Activated CD8-positive, alpha-beta T cell treated with anti-CD3 and anti-CD28 coated beads, Interleukin-2, amount 10 ng/mL, durations not matched to agents 7 days and 5 days (primary cell): ENCODE measurements at places on chromosomes 7 and 10. TPM values are rescaled to one million over a fixed set of nuclear protein-coding genes. Genes with fewer than 3 reads are reported as not detected.

- H3K4me1 ChIP-seq = peaks cover 93% of the 10 kb centered on the region
- no peaks in the 10 kb centered on the region for H3K27me3 ChIP-seq
- DNase-seq = no peak
- H3K36me3 ChIP-seq = peaks cover 44% of the 10 kb centered on the region
Measured at GRCh38 chr7:21356616-21357015, 71.3 kb upstream of the SP4 start.

DNA sequence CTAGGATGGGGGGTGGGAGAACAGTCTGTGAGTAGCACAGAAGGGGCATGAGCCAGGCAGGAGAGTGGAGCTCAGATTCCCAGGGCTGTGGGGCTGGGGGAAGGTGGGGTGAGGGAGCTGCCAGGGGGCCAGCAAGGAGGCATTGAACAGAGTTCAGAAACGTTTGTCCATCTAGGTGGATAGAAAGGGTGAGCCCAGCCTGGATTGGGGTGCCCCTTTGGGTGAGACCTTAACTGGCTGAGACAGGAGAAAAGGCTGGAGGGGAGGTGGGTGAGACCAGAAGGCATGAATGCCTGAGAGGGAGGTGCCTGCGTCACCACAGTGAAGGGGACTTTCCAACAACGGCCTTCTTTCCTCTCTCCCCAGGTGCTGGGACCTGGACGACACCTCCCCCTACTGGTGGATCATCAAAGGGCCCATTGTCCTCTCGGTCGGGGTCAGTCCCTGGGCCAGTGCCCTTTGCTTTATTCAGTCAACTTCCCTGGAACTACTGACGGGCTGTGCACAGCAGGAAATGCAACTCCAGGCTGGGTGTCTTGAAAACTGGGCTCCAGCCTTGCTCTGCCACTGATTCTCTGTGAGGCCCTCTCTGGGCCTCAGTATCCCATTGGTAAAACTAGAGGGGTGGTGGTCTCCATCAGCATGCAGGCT is 11.0 kb downstream of the GHRHR start:
- peak; percentile 64 for DNase-seq
- H3K4me3 ChIP-seq = no peak overlapping the region
- H3K36me3 ChIP-seq = no peaks in the 10 kb centered on the region
- H3K27me3 ChIP-seq = peaks cover 22% of the 10 kb centered on the region
- H3K4me1 ChIP-seq = peaks cover 5% of the 10 kb centered on the region

Gene VGF
- total RNA-seq = 0.53 TPM

Gene INA
- total RNA-seq = not detected

Gene KCNMA1
- total RNA-seq = 0.16 TPM

- peaks cover 3% of the 10 kb centered on the region for H3K4me1 ChIP-seq
- no peak overlapping the region for H3K4me3 ChIP-seq
- DNase-seq = no peak
Measured at GRCh38 chr10:132354356-132355094, 22.5 kb downstream of the LRRC27 start.

DNA sequence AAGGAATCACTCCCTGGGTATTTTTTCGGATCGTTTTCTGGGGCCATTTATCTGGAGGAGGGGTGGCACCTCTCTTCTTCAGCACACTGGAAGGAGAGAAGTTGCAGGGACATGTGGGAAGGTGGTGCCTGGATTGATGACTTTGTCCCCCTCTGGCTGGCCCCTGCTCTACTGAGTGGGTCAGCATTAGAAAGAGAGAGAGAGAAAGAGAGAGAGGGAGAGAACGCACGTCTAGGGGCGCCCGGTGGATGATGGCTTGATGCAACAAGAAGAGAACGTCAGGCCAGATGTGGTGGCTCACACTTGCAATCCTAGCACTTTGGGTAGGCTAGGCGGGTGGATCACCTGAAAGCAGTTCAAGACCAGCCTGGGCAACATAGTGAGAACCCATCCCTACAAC is 5.5 kb upstream of the MUC12 start:
- peaks cover 14% of the 10 kb centered on the region for H3K4me1 ChIP-seq
- H3K4me3 ChIP-seq = no peak overlapping the region
- no peak overlapping the region for H3K27ac ChIP-seq
- DNase-seq = no peak
- H3K27me3 ChIP-seq = peaks cover 36% of the 10 kb centered on the region
- no peaks in the 10 kb centered on the region for H3K36me3 ChIP-seq

DNA sequence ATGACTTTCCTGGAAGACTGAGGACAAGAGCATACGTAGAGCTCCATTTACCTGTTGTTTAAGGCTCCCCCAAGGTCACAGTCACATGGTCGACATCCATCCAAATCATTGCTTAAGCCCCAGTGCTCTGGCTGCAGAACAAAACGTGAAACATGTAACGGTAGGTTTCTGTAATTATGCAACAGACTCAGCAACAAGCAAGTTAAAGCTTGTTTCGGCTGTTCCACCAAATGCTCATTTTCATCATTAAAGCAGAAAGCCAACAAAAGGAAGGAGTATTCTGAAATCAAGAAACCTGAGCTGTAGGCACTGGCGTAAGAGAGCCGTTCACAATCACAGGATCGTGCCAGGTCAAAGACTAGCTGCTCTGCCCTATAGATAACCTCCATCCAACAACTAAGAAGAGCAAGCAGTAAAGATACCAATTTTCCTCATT is 30.0 kb downstream of the LAMB1 start:
- no peaks in the 10 kb centered on the region for H3K4me1 ChIP-seq
- H3K36me3 ChIP-seq = no peaks in the 10 kb centered on the region
- no peak for DNase-seq

GRCh38 chr7:98387544-98388226 is 13.2 kb downstream of the BAIAP2L1 start:
- H3K4me1 ChIP-seq = no peaks in the 10 kb centered on the region
- H3K27me3 ChIP-seq = no peaks in the 10 kb centered on the region
- no peak for DNase-seq
- H3K4me3 ChIP-seq = no peak overlapping the region
- no peaks in the 10 kb centered on the region for H3K36me3 ChIP-seq

DNA sequence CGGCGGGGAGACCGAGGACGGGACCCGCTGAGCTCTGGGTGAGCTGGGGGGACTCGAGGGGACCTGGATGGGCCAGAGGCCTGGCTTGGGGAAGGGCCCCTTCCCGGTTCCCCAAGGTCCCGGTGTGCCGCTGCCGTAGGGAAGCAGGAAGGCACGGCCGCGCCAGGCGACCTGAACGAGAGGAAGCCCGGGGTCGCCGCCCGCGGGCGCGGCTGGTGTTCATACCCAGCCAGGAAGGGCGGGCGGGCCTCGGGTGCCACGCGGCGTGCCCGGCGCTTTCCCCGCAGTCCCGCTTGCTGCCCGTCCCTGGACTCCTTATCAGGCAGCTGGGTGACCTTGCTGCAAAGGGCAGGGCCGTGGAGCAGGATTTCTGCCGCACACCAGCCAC is 38.0 kb downstream of the ZNF777 start:
- H3K4me1 ChIP-seq = peaks cover 9% of the 10 kb centered on the region
- H3K36me3 ChIP-seq = no peaks in the 10 kb centered on the region
- peaks cover 3% of the 10 kb centered on the region for H3K27me3 ChIP-seq
- no peak for DNase-seq
- peak overlapping the region; percentile 28 for H3K4me3 ChIP-seq
- H3K27ac ChIP-seq = no peak overlapping the region

DNA sequence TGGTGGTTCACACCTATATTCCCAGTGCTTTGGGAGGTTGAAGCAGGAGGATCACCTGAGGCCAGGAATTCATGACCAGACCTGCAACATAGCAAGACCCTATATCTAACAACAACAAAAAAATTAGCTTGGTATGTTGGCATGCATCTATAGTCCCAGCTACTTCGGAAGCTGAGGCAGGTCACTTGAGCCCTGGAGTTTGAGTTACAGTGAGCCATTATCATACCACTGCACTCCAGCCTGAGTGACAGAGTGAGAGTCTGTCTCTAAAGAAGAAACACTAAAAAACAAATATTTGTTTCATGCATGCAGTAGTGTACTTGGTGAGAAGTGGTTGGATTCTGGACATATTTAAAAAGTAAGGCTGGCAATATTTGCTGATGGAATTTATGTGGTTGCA is 198.1 kb downstream of the BBS9 start:
- no peaks in the 10 kb centered on the region for H3K4me1 ChIP-seq
- H3K4me3 ChIP-seq = no peak overlapping the region
- no peaks in the 10 kb centered on the region for H3K36me3 ChIP-seq

- H3K4me3 ChIP-seq = no peak overlapping the region
- H3K4me1 ChIP-seq = no peaks in the 10 kb centered on the region
- H3K36me3 ChIP-seq = no peaks in the 10 kb centered on the region
- DNase-seq = no peak
- no peaks in the 10 kb centered on the region for H3K27me3 ChIP-seq
Measured at GRCh38 chr10:16271571-16271970, 165.2 kb upstream of the PTER start.

DNA sequence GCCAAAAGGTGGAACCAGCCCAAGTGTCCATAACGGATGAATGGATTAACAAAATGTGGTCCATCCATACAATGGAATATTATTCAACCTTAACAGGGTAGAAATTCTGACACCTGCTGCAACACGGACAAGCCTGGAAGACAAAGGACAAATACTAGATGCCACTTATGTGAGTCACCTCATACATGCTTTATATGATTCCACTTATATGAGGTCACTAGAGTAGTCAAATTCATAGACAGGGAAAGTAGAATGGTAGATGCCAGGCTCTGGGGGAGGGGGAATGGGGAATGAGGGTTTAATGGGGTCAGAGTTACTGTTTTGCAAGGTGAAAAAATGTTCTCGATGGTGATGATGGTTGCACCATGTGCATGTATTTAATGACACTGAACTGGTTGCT is 34.0 kb upstream of the CYTH3 start:
- H3K36me3 ChIP-seq = no peaks in the 10 kb centered on the region
- DNase-seq = no peak
- peaks cover 2% of the 10 kb centered on the region for H3K27me3 ChIP-seq
- no peaks in the 10 kb centered on the region for H3K4me1 ChIP-seq
- no peak overlapping the region for H3K27ac ChIP-seq

Gene NPFFR1
- total RNA-seq = not detected

Gene TUBAL3
- not detected for total RNA-seq

DNA sequence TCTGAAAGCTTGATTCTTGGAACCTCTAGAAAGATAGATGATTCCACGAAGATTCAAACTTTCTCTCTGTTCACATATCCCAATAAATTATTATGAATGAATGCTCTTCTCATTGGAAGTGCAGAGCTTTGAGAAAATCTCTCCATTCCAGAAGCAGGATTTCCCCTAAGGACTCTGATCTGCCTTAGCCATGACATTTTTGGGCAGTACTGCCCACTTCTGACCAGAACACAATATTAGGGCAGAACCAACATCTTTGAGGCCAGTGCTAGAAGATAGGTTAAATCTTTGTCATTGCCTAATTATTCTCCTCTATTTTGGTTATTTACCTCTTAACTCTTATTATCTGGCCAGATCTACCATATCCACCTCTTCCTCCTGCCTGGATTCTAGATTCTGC is 49.9 kb downstream of the ARMC3 start:
- DNase-seq = no peak
- H3K27me3 ChIP-seq = peaks cover 14% of the 10 kb centered on the region
- H3K4me3 ChIP-seq = no peak overlapping the region
- H3K4me1 ChIP-seq = no peaks in the 10 kb centered on the region

GRCh38 chr7:99102361-99102760 is 41.5 kb downstream of the SMURF1 start:
- no peak overlapping the region for H3K4me3 ChIP-seq
- H3K27me3 ChIP-seq = no peaks in the 10 kb centered on the region
- H3K4me1 ChIP-seq = peaks cover 2% of the 10 kb centered on the region
- no peak overlapping the region for H3K27ac ChIP-seq

DNA sequence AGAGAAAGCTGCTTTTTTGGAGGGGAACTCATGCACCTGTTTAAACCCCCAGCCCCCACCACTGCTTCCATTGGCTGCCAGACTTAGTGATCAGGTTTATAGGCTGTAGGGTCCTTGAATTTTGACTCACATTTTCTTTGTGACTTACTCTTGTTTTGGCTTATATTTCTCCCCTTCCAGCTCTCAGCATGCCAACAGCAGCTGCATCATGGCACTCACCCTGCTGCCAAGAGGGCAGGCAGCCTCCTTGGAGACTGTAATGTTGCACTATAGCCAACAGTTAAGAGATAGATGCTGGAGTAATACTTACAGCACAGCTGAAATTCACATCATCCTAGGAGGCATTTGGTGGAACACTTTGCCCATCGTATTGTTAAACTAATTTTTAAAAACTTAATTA is 98.0 kb upstream of the GLCCI1 start:
- H3K36me3 ChIP-seq = peaks cover 4% of the 10 kb centered on the region
- no peak overlapping the region for H3K4me3 ChIP-seq
- DNase-seq = no peak
- H3K4me1 ChIP-seq = no peaks in the 10 kb centered on the region
- H3K27me3 ChIP-seq = no peaks in the 10 kb centered on the region

Gene ADRA2A
- not detected for total RNA-seq

Gene NKX2-3
- not detected for total RNA-seq

DNA sequence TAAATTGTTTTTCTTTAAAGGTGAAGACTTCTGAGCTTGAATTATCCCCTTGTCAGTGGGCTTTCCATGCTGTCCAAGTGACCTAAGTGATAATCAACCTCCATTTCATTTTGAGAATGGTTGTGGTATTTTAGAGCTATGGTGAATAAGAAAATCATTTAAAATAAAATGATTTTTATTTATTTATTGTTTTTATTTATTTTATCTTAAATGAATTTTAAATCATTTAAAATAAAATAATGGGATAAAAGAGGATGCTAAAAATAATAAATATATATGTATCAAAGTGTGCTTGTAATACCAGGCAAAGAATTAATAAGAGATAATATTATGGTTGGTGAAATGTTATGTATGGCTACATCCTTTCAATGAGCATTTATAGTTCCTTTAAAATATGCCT is 24.5 kb downstream of the CAV1 start:
- DNase-seq = no peak
- peaks cover 9% of the 10 kb centered on the region for H3K27me3 ChIP-seq
- H3K4me3 ChIP-seq = no peak overlapping the region
- H3K4me1 ChIP-seq = no peaks in the 10 kb centered on the region
- no peak overlapping the region for H3K27ac ChIP-seq

GRCh38 chr10:88238615-88238914 is 344.6 kb downstream of the RNLS start:
- DNase-seq = no peak
- H3K4me3 ChIP-seq = no peak overlapping the region
- peaks cover 8% of the 10 kb centered on the region for H3K4me1 ChIP-seq
- peaks cover 2% of the 10 kb centered on the region for H3K36me3 ChIP-seq

DNA sequence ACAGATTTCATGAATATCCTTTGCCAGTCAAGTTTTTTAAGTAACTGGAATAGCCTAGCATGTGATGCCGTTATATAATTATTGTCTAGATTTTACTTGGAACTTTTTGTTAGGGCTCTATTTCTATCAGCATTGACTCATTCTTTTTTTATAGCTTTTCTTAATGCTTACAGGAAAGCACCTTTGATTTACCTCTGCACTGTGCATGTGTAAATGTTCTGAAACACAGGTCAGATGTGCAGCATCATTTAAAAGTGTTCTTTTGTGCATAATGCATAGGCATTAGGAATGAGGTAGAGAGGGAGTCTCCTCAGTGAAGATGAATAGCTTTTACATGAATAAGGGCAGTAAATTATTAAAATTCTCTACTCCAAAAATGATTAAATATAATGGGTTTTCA is 669.3 kb upstream of the MBL2 start:
- no peak for DNase-seq
- no peaks in the 10 kb centered on the region for H3K36me3 ChIP-seq
- no peak overlapping the region for H3K27ac ChIP-seq
- no peaks in the 10 kb centered on the region for H3K4me1 ChIP-seq
